ENCODE measurements at places on chromosomes 5 and 9.
A peak's percentile ranks its signal among the peaks of the same experiment; 100 is the strongest.

GRCh38 chr5:38719916-38720315 is 125.9 kb upstream of the OSMR start:
- DNase-seq, result no peak

DNA sequence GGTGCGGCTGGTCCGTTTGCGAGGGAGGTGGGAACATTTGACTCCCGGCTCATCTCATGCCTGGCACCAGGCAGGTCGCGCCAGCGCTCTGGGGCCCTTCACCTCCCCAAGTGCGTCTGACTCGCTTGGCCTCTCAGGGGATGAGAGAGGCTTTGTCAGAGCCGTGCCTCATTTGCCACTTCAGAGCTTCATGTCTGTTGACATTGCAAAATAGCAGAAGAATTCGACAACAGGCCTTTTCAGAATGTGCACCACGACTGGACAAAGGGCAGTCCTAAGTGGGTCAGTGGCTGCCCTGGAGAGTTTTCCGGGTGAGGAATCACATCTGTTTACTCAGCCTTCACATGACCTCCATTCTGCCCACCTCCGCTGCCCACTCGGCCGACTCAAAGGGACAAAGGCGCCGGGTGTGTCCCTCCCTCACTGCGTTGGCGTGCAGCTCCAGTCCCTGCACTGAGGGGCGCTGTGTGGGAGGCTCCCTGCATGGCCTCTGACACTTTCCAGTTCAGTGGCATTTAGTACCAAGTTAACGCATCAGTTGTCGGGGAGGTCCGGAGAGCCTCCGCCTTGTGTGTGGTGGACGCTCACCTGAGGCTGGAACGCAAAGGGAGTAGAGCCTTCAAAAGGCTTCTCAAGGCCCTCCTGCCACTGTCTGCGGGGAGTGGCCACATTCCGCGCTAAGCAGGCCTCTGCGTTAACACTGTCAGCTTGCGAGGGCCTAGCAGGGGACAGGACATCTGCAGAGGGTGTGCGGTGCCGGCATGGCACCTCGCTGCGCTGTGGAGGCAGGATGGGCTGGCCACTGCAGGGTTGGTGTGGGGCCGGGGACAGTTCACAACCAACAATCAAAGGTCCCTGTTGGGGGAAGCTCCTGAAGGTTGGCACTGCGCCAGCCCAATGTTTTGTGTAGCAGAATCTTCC is 171.5 kb downstream of the NXNL2 start:
- no peak for DNase-seq

GRCh38 chr9:74447451-74448193 is 49.5 kb upstream of the RORB start:
- DNase-seq, result no peak

- peak; percentile 70 for DNase-seq
These were observed 32.7 kb upstream of the DNAH5 start for GRCh38 chr5:13976867-13977830.

- DNase-seq, result no peak
These were observed 10.3 kb downstream of the SMIM32 start for GRCh38 chr5:136182618-136183017.

DNA sequence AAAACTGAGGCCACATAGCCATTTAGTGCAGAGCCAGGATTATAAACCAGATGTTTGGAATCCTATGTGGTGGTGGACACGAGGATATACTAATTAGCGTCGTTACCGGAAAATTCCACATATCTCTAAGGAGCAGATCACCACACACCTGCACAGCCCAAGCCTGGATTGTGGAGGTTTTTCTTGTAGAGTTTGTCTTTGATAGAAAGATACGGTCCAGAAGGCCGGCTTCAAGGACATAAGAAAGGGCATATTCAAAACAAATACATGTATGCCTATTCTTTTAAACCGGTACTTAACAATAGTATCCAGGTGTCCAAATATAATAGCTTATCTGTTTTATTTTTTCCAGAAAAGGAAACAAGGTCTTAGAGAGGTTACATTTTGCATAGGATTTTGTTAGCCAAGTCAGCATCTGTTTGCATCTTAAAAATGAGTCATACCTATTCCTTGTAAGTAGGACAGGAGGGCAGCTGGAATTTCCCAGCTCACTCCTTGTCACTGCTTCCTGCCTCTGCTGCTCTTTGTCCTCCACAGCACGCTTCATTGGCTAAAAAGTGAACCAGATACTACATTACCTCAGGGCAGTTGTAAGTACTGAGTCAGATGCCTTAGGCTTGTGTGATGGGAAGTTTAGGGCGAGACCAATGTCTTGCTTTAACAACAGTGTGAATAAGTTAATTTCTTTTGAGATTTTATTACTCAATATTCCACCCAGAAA is 3.6 kb downstream of the TMC1 start:
- DNase-seq, result no peak

DNA sequence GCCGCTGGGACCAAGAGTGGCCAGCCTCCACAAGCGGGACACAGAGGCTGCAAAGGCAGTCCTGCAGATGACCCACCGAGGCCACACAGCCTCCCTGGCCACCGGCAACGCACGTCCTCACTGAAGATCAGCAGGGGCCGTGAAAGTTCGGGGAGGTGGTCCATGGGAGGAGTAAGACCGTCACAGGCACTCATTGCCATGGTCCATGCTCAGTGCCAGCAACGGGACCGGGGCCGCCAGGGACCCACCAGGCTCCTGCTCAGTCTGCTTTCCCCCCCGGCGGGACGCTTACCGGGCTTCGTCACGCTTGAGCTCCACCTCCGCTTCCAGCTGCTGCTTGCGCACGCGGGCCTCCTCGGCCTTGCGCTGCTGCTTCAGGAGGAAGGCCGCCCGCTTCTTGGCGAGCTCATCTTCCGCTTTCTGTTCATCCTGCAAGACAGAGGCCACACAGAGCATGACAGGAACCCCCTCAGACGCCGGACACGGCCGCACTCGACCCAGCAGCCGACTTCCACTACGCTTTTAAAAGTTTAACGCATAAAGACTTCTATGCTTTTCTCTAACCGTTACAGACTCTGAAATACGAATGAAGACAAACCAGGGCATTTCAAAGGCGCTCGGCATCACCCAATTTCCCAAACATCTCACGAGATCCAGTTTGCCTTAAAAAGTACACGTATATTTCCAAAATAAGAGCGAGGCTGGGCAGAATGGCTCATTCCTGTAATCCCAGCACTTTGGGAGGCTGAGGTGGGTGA is 88.4 kb downstream of the CAMSAP1 start:
- no peak for DNase-seq

- no peak for DNase-seq
These were observed 2.6 kb downstream of the OLFML2A start for GRCh38 chr9:124779368-124780059.

- DNase-seq, result no peak
These were observed 261.8 kb downstream of the MCTP1 start for GRCh38 chr5:95022967-95023695.

DNA sequence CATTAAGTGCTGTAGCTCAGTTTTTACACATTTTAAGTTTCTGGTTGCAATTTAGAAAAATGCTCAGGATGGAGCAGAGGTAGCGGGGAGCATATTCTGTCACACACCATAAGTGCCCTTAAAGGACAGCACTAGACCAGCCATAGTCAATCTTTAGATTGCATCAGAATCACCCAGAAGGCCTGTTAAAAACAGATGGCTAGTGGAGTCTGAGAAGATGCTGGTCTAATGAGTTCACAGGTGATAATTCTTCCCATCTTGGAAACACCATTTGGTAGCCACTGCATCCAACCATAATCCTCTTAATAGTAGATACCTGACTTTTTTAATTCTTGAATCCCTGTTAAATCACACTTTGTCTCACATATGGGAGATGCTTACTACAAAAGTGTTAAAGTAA is 113.2 kb downstream of the CDH18 start:
- DNase-seq, result no peak
